ENCODE measurements at places on chromosomes 12 and 14.
A peak's percentile ranks its signal among the peaks of the same experiment; 100 is the strongest.

DNA sequence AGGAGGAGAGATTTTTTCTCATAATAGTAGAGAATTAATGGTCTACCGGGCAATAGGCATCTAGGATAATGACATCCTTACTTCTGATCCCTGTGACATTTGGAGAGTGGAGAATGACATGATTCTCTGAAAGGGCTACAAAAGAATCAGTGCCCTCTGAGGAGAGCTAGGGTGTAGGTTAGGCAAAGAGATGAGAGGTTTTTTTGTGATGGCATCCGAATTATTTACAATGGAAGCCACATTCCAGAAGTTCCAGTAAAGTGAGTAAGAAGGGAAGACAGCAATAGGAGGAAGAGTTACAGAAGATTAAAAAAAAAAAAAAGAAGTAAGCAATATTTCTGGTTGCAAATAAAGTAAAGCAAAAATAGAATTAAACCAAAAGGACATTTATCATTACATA is 478.0 kb downstream of the RMST start:
- no peak for DNase-seq

DNA sequence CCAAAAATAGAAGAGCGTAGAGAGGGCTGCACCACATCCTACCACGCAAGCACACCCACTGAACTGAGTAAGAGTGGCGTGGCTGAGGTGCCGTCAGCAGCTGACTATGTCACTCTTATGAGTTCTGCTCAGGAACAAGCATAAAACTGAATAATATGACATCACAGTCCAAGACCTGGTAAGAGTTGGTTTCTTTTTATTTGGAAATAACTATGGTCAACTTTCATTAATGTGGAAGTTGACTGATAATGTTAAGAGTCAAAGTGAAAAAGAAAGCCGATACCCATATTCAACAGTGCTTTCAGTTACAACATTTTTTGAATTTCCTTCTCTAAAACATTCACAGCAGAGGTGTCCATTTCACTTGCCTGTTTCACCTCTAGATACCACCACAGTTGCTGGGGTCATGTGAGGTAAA is 44.6 kb downstream of the GNS start:
- no peak for DNase-seq

DNA sequence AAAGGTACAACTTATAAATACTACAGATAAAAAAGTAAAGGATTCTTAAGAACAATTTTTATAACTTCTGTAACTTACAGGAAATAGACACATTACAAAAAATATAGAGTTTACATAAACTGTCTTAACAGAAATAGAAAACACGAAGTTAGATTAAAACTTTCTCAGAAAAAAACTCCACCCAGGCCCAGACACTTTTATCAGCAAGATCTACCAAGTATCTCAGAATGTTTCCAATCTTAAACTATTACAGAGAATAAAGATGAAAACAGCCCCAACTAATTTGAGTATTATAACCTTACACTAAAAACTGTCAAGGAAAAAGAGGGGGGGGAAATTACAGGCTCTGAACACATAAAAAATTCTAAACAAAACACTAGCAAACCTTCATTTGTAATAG is 8.2 kb downstream of the ZFC3H1 start:
- DNase-seq, result no peak

DNA sequence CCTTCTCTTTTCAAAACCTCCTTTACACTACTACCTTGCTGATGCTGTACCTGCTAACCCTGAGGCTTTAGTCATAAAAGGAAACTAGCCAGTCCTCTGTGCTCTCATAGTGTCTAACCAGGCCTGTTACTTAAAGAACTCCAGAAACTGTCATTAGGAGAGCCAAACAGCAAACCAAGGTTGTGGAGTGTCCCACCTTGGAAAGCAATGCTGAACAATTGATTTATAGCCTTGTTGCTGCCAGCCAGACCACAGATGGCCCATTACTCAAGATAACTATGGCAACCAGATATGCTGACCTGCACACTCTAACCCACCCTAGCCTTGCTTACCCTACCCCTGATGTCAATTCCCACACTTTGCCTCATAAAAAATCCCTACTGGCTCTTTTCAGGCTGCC is 26.5 kb upstream of the BCAT1 start:
- DNase-seq, result no peak

GRCh38 chr12:117596968-117597367 is 235.5 kb upstream of the NOS1 start:
- DNase-seq, result no peak

GRCh38 chr14:103019826-103020225 is 37.5 kb downstream of the CDC42BPB start:
- no peak for DNase-seq

- no peak for DNase-seq
Observed at GRCh38 chr12:124188084-124188483, 106.8 kb upstream of the RFLNA start.

- DNase-seq, result no peak
Observed at GRCh38 chr12:102197789-102198188, at the start of gene PMCH. PMCH (minus strand) TSS chr12:102197833; CDS start chr12:102197770, 63 bp downstream.

- DNase-seq, result no peak
Observed at GRCh38 chr12:54341378-54342300, 16.7 kb downstream of the COPZ1 start.

DNA sequence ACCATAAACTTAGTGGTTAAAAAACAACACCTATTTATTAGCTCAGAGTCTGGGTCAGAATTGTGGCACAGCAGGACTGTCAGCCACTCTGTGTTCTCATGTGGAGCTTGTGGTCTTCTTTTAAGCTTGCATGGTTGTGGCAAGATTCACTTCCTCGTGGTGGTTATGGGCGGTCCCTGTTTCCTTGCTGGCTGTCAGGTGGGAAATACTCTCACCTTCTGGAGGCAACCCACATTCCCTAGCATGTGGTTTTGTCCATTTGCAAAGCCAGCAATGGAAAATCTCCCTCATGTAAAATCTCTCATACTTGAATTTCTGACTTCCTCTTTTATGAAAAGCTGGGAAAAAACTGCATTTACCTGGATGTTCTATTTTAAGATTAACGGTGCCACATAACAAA is 229.8 kb downstream of the ALX1 start:
- peak; percentile 93 for DNase-seq

- DNase-seq, result peak; percentile 5
Observed at GRCh38 chr14:33964599-33965317, 13.9 kb upstream of the EGLN3 start.

- peak; percentile 43 for DNase-seq
Observed at GRCh38 chr12:90987101-90987500, 17.7 kb downstream of the EPYC start.

DNA sequence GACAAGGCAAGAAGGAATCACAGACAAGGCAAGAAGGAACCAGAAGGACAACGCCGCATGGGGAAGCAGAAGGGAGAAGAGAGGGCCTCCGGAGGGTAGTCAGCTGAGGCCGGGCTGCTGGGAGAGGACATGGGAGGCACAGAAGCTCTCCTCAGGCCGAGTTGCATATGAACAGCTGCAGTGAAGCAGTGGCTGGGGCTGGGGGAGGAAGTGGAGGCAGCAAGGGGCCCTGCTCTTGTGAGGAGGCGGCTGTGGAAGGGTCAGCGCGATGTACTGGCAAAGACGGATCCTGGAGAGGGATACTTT is 22.0 kb upstream of the TMEM106C start:
- no peak for DNase-seq

DNA sequence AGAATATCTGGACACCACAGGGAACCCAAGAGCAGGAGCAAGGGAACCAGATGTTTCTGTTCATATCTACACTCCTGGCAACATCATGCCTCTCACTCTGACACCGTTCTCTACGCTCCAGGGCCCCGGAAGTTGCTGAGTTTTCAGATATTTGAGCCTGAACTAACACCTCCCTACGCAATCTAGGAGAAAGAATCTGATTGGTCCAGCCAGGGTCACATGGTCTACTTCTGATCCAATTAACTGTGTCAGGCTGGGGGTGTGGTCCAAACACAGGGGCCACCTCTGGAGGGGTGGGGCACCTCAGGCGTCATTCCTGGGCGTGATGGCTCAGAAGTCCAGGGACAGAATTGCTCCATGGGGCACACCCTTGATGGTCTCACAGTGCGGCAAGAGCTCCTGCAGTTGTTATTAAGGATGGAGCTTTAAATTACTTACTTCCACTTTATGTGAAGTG is 165.5 kb downstream of the PTPN11 start:
- DNase-seq, result peak; percentile 82

- no peak for DNase-seq
Observed at GRCh38 chr14:50985124-50985858, 41.0 kb upstream of the PYGL start.

- DNase-seq, result no peak
Observed at GRCh38 chr12:57739914-57740538, 1.5 kb upstream of the AGAP2 start.

DNA sequence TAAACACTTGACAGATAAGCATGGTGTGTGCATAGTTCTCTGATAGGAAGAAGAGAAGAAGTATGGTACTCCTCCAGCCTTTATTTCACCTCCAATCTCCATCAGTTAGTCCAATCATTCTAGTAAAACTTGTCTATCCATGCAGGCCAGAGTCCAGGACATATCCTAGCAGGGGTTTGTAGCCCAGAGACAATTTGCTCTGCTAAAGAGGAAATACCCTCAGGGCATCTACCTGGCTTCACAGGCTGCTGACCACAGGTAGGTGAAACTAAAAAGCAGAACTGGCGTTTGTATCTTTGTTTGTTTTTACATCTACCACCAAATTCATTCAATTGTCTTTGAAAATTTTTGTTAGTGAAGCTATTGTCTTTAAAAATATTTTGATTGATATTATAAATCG is 717.6 kb downstream of the FSCB start:
- DNase-seq, result no peak

- peak; percentile 67 for DNase-seq
Observed at GRCh38 chr12:54958048-54958658, 26.4 kb downstream of the TESPA1 start.

DNA sequence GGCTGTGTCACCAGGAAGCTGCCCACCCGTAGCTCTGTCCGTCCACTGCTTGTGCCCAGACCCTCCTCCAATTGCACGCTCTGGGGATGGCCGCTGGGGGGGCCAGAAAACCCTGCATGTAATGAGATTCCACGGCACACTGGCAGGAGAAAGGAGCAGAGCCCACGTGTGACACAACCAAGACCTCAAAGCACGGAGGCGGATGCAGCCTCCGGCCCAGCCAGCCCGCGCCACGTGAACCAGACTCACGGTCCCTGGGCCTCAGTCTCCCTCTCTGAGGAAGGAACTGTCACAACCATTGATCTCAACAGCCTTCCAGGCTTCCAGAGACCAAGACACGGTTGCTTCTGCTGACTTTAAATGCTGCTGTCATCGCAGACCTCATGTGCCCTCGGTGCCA is 14.4 kb downstream of the ANHX start:
- DNase-seq, result no peak

DNA sequence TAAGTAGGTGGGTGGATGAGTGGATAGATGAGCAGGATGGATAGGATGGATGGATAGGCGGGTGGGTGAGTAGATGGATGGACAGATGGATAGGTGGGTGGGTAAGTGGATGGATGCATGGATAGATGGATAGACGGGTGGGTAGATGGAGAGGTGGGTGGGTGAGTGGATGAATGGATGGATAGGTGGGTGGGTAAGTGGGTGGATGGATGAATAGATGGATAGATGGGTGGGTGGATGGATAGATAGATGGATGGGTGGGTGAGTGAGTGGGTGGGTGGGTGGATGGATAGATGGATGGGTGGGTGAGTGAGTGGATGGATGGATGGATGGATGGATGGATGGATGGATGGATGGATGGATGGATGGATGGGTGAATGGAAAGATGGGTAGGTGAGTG is 221.7 kb upstream of the NOS1 start:
- DNase-seq, result no peak

GRCh38 chr14:64676410-64677008 is 27.7 kb upstream of the PLEKHG3 start:
- no peak for DNase-seq

GRCh38 chr14:81276073-81277069 is 55.6 kb upstream of the GTF2A1 start:
- no peak for DNase-seq

DNA sequence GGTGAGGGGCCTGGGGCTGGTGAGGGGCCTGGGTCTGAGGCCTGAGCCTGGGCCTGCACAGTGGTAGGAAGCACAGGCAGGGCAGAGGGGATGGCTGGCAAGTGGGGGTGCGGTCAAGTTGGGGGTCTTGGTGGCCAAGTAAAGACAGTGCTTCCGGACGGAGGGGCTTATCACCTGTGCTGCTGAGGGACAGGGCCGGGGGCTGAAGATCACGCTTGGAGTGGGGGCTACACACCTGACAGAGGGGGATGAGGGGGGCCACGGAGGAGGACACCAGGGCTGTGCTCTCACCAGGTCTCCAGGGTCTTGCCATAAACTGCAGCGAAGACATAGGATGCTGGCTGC is 12.2 kb downstream of the TEDC1 start:
- no peak for DNase-seq

DNA sequence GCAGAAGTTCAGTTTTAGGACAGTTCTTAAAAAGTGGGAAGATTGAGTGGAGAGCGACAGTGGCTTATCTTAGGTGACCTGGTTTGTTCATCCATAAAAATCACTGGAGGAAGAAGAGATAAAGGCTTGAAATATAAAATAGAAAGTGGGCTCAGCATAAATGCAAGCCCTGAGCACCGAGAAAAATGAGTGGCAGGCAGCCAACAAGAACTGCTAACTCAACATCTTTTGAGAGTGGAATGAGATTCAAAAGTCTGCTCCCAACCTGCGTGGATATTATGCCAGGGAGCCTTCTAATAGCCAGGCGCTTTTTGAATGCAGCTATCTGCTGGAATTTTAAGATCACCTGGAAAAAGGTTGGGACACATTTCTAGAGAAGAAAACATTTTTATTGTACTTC is 666.5 kb downstream of the FLRT2 start:
- DNase-seq, result no peak

- no peak for DNase-seq
Observed at GRCh38 chr14:104683653-104684448, 5.6 kb upstream of the INF2 start.

DNA sequence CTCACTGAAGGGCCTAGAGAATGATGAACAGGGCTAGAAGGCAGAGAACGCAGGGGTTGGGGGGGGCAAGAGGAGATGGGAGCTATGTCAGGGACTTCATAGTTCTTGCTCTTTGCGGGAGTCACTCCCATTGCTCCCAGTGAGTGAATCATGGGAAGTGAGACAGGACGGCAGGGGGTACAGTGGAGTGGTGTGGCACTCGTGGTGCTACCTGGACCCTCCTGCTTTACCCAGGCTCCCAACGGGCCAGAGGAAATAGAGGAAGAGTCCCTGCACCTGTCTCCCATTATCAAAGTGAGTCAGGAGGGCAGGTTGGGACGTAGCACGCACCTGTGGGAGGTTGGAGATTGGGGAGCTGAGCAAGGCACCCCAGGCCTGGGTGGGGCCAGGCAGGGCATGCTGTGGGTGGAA is 1.3 kb upstream of the KRT8 start:
- peak; percentile 94 for DNase-seq

GRCh38 chr12:109020796-109021380 is at the start of gene SVOP:
SVOP (minus strand) TSS chr12:109021068; CDS start chr12:109020868, 200 bp downstream.
- DNase-seq, result peak; percentile 81

- peak; percentile 42 for DNase-seq
Observed at GRCh38 chr14:92382677-92383076, 59.7 kb downstream of the SLC24A4 start.

DNA sequence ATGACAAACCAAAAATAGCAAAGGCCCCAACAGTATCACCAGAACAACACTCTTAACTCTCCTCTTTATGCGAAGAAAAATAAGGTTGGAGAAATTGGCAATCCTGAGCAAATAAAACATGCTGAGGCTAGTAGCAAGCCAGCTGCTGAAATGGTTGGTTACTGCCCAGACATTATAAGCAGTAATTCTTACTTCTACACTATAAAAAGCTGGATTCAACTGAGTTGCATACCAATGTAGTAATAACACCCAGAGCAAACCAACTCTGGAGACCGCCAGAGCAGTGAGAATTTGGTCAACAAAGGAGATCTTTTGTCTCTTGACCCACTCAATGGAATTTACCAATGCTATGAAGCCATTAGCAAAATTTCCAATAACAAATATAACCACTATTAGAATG is 628 bp downstream of the TAS2R30 start:
- no peak for DNase-seq

Data from SW480 (cell line).